ENCODE measurements at places on chromosomes 2 and 18.
A peak's percentile ranks its signal among the peaks of the same experiment; 100 is the strongest.

- DNase-seq = no peak
These were observed 56.9 kb downstream of the RHBDD1 start for GRCh38 chr2:226892729-226893128.

DNA sequence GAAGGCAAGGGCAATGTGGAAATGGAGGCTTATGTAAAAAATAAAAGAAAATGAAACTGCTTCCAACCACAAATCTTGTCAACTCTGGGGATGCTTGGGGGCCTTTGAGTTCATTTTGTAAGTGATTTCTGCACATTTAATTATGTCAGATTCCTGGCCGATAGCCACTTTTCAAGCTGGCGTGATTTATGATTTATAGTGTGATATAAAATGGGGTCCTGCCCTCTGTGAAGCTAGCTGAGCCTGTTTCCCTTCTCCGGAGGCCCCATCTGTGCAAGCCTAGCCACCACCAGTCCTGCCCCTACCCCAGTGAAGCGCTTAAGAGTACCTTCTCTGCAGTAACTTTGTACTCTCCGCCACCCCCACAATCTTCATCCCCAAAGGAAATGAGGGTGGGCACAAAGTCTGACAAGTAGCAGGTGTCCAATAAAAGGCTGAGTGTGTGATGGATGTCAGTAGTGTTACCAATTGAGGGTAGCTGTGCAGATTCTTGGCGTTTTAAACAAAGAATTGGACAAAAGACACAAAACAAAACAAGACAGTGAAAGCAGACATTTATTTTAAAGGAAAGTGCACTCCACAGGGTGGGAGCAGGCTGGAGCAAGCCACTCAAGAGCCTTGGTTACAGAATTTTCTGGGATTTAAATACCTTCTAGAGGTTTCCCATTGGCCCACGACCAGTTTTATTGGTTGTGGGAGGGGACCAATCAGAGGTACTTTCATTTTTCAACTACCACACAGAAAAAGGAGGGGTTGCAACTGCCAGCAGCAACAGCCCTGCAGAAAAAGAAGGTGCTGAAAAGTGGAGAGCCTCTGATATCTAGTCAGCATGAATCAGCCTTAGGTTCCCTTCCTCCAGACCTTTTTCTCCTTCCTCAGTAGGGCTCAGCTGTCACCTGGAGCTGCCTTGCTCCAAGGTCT, 39.0 kb upstream of the SIX3 start:
- no peak for DNase-seq

DNA sequence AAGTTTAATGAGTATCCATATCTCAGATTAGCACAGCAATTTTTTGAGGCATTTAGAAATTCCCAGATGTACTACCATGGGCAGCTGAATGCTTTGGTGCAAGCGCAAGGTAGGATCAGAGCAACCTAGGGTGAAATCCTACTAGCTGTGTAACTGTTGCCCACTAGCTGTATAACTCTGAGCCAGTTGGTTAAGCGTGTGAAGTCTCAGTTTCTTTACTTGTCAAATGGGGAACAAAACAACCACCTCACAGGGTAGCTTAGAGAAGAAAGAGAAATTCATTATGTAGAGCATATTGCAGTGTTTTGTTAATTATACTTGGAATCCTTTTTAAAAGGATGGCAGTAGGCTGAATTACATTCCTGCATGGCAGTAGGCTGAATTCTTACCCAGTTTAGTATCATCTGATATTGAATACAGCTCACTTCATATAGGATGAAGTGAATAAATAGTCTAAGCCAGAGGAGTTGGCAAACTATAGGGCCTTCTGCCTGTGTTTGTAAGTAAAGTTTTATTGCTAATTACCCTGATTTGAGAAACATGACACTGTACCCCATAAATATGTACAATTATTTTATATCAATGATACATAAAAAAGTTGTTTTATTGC, 180.7 kb downstream of the PLCL1 start:
- no peak for DNase-seq

- no peak for DNase-seq
These were observed 74.5 kb downstream of the MDH1 start for GRCh38 chr2:63663013-63663864.

GRCh38 chr18:924987-925386, 20.3 kb downstream of the ADCYAP1 start:
- no peak for DNase-seq

DNA sequence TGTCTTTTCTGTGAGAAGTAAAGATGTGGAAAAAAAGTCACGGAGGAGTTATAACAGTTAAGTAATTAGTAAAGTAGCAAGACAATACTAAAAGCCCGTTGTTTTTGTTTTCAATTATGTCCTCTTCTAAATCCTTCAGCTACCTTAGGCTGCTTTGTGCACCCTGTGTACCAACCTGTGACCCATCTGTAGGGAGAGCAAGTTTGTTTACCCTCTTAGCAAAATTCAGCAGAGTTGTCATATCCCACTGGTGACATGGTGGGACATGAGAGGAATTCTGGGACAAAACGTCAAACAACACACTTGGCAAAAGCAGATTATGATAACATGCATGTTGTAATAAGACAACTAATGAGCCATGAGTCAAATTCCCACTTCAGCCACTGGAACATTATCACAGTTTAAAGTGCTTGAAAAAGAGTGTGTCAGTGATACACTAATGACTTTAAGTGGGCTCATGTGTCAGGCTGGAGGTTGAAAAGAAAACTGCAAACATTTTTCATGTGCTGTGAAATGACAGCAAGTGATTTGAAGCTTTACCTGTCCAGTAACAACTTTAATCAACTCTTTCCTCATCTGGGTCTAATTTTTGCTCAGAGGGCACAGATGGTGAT, 392.8 kb upstream of the ACVR2A start:
- DNase-seq = no peak

DNA sequence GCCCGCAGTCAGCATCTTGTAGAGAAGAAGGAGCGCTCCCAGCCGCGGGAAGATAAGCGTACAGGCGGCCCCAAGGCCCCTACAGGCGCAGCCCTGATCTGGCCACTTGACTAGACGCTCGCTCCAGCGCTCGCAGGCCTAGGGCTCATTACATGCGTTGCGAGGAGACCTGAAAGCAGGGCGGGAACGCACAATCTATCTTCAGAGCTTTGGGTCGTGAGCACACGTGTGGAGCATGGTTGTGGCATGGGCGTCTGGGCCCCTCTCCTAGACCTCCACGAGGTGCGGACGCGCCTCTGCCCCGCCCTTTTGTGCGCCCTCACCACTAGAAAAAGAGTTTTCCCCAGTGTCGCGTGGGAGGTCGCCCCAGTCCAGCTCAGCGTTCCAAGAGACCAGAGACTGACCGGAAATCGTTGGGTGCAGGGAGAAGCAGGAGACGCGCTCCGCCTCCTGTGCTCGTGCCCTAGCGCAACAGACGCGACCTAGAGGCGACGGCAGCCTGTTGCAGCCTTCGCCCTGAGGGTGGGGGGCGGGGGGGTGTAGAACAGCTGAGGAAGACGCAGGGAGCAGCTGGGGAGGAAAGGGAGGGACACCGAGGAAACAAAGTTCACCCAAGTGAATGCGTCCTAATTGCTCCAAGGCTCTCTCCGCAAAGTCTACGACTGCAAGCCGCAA, 12.6 kb downstream of the NR4A2 start:
- DNase-seq = no peak

DNA sequence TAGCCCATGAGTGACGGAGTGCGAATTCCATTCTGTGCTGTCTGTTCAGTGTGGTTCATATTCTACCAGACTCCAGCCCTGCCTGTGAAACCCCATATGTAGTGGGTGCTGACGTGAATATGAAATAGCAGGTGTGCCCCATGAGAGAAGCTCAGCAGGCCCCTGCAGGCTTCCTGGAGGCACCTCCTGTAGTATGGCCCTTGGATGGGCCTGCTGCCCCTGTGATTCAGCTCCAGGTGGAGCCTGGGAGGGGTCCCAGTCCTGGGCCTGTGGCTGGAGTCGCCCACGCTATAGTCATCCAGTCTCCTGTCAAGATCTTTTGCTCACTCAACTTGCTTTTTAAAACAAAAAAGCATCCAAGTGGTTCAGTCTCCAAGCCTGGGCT, 125.5 kb downstream of the GLI2 start:
- no peak for DNase-seq

- DNase-seq = no peak
These were observed 328.3 kb downstream of the LRATD1 start for GRCh38 chr2:14960686-14961324.

DNA sequence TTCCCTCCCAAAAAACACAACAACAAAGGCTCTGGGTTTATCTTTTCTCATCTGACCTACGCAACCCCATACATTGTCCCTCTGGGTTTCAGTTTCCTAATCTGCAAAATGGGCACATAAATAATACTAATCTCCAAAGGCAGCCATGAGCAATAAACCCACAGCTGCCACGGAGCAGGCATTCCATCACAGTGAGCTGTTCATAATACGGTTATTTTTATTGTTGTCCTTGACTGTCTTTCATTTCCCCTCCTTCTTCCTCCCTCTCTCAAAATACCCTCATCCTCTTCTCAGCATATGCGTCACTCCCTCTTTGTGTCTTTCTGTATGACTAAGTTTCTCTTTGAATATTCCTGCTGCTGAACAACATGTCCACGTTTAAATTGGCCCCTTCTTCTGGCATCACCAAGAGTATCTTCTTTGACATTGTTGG, 129.8 kb upstream of the CAB39 start:
- no peak for DNase-seq

DNA sequence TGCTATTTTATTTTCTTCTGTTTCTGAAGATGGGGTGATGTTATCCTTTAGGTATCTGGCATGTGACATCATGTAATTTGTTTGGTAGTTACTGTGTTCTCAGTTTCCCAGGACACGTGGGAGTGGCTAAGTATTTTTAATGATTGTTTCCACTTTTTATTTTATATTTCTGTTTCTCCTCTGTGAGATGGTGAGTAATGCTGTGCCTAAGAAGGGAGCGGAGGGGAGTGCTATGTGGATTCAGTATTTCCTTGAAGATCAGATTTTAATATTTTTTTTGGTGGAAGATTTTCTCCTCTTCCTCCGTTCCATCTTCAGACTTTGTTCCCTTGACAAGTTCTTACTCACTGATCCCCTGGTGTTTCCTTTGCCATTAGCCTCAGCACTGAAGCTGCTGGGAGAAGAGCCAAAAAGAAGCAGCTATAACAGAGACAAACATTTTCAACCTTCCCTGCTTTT, 180.0 kb upstream of the MMADHC start:
- no peak for DNase-seq

DNA sequence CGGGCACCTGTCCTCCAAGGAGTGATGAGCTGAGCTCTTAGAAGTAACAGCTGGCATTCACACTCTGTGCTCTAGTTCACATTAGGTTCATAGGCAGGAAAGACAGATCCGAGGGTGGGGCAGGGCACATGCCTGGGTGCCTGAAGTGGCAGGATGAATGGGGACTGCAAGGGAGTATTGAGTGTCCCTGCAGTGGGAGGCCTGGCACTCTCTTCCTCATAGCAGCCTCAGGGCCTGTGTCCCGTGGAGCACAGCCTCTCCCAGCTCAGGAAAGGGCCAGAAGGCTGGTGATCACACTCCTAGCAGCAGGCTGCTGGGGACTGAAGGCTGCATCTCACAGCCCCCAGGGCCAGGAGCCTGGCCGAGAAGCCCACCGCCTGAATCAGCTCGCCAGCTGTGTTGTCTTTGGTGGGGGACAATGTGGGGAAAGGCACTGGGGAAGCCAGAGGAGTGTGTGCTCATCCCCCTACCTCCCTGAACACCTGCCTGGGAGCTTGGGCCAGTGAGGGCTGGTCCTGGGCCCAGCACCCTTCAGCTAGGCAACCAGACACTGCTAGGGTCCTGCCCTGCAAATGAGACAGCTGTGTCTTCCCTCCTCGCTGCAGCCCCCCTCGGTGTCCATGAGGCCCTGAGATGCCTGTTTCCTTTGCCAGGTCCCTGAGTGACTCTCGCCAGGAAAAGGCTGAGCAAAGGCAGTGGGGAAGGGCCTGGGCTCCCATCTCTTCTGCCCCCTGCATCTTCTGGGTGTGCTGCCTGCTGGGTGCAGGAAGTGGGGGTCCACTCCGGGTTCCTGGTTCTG, 48.2 kb upstream of the HS6ST1 start:
- DNase-seq = no peak

- peak; percentile 61 for DNase-seq
These were observed 471.9 kb upstream of the TNP1 start for GRCh38 chr2:217331523-217332416.

GRCh38 chr2:83782122-83782521, 677.0 kb downstream of the SUCLG1 start:
- DNase-seq = no peak

- DNase-seq = no peak
These were observed 735.2 kb downstream of the MBD2 start for GRCh38 chr18:53489266-53489665.

DNA sequence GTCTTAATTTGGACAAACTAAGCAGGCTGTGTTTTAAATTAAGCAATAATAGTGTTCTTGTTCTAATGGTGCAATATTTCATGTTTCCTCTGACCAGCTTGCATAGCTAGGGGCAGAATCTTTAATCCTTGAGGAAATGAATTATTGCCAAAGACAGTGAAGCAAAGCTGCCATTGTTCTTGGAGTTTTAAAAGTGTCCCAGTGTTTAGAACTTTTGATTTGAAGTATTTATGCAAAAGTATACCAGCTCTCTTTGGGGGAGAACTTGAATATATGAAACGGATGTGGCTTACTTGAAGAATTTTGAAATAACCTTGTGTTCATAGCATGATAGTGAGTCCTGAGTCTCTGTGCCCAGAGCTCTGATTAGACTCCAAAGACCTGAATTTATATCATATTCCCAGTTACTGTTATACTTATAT, 33.4 kb downstream of the ITGA6 start:
- no peak for DNase-seq

GRCh38 chr2:36696533-36696932, at the start of gene VIT:
TSS of gene VIT (plus strand) at chr2:36696707. CDS start at chr2:36716371, 19,664 bp downstream.
- DNase-seq = no peak

GRCh38 chr2:231321556-231322334, 73.8 kb upstream of the B3GNT7 start:
- DNase-seq = no peak

DNA sequence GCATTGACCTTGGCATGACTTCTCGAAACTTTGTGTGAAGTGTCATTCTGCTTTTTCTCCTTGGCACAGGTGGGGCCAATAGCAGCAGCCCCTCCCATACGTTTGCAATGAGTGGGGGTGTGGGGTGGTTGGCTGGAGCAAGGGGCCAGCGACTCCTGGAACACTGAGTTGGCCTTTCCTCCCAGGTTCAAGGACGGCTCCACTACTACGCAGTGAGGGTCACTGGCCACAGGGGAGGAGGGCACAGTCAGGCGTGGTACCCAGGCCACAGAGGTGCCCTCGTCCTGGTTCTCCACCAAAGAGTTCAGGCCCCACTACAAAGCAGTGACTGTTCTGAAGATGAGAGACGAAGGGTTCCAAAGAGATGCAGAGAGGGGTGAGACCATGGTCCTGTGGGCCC, 70.6 kb upstream of the OTOS start:
- no peak for DNase-seq

Data from HS-27A (cell line).